ENCODE measurements at places on chromosomes 6 and 20.

DNA sequence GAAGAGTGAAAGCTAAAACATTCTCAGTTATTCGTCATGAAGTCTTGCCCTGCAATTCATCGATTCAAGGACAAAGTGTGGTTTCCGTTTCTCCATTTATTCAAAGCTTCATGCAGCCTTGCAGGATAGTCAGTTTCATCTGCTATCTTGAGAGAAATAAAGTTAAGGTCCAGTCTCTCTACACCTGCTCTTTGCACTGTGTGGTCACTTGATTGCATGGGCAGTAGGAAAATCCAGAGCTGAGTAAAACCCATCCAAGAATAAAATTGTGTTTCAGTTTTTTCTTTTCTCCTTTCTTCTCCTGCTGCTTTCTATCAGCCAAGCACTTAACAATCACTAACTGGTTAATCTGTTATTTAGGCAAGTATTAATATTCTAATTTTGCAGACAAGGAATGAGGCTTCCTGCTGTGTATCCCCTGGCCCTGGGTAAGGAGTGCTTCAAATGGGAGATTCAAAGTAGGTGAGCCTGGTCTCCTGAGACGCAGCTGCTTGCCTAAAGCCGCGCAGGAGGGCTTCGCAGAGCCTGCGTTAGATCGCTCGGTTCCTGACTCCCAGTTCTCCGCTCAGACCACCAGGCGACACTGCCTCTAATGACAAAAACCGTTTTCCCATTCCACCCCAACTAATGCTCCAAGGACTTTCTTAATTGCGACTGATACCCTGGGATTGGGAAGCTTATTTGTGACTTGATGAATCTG lies 808.3 kb downstream of the TFAP2A start:
- DNase-seq: no peak

GRCh38 chr20:733861-734260 lies 34.4 kb downstream of the SLC52A3 start:
- DNase-seq: no peak

GRCh38 chr6:32945108-32945760 lies 4.4 kb upstream of the HLA-DMB start:
- no peak for DNase-seq

- DNase-seq: no peak
These were observed 94.7 kb upstream of the NXT1 start for GRCh38 chr20:23255716-23256385.

DNA sequence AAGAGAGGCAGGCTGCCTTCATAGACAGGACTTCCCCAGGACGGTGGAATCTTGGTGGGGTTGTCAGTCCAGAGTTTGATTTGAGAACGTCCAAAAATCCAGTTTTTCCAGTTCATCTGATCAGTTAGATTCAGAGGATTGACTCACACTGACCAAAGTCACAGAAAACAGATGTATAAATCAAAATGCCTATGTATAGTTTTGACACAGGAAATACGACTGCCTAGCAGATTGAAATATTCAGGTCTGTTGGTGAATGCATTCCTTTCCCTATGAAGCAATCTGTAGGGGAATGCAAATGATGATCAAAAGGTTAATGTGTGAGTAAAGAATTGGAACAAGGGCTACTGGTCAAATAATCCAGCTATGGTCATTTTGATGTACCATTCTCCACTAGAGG lies 29.7 kb upstream of the GFOD1 start:
- DNase-seq: no peak

DNA sequence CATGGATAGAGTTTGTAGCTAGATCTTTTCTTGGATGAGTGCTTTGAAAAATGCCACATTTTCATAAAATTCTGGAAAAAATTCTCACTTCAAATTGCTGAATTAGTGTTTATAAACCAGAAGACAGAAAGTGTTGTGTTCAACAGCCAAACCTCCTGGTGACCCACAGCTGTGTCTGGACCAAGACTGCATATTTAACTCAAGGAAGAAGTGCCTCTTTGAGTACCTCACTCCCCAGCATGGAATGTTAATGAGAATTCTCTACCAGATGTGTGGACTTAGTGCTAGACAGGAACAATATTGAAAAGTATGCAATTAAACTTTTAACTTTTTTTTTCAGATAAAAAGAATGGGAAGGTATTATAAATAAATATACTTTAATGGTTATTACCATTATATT lies 609.3 kb downstream of the COL12A1 start:
- no peak for DNase-seq

DNA sequence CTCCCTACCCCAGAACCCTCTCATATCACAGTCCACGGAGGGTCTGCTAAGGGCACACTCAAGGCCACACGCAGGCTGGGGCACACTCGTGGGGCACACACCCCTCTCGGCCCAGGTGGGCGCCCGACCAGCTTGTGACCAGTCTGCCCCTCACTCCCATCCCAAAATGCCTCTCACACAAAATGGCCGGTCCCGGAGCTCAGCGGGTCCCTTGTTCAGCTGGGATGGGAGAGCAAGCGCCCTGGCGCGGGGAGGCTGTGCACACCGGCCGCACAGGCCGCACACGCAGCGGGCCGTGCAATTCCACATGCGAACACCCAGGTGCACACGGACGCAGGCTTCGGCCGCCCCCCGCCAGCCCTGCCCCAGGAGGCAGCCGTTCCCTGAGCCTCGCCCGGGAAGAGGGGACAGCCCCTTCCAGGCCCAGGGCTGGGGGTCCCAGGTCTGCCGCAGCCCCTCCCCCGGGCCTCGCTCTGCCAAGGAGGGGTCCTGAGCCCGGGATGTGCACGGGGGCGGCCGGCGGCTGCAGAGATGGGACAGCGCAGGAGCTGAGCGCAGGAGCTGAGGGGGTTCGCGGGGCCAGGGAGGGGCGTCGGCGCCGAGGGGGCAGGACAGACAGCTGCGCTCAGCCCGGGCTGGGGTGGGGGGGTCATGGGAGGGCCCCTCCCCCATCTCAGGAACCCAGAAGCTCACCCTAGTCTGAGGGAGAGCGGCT lies 1.3 kb downstream of the KCNQ2 start:
- no peak for DNase-seq

DNA sequence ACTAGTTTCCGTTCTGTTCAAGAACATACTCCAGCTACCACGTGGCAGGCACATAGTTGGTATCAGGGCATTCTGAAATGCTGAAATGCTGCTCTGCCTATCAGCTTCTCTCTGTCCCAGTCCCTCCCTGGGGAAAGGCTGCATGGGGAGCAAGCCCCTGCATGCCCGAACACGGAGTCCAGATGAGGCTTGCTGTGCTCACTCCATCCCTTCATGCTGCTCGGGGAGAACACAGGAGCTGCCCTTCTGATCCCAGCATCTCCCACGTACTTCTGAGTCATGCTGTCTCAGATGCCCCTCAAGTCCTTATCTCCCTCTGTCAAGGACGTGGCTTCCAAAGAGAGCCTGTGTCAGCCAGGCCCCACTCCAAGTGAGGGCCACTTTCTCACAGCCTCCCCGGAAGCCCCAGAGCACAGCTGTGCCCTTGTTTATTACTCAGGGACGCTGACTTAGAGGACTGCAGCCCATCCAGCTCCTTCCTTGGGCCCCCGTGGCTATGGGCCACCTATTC lies 29.4 kb downstream of the THBS2 start:
- no peak for DNase-seq

GRCh38 chr6:132511210-132511830 lies 1.6 kb downstream of the STX7 start:
- no peak for DNase-seq

- no peak for DNase-seq
These were observed 3.9 kb downstream of the SDC4 start for GRCh38 chr20:45344168-45344860.

DNA sequence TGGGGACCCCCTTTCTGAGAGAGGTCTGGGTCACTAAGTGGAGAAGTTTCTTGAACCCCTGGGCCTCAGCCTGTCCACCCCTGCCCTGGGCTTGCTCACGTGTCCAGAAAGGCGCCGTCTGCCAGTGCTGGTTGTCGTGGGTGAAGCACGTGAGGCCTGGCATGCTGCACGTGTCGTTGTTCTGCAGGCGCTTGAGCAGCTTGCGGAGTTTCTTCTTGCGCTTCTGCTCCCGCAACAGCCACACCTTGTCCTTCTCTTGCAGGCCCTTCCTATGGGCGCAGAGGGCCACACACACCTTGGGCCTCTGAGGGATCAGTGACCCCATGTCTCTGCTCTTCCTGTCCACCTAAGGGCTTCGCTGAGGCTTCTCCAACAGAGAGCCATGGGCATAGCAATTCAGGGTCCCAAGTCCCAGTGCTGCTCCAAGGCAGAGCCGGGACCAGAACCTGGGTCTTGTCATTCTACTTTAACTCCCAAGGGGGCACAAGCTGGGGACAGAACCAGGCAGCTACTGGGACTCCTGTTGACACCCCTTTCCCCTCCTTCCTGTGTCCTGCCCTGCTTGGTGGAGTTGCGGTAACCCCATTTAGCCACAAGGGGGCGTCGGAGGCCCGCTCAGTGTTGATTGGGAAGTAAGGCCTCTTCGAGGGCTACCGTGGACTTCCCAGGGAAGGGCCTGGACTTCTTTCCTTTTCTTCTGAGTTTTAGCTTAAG lies 121.8 kb downstream of the SULF2 start:
- peak; percentile 42 for DNase-seq

- DNase-seq: no peak
These were observed 24.6 kb downstream of the ATG5 start for GRCh38 chr6:106300944-106301343.

DNA sequence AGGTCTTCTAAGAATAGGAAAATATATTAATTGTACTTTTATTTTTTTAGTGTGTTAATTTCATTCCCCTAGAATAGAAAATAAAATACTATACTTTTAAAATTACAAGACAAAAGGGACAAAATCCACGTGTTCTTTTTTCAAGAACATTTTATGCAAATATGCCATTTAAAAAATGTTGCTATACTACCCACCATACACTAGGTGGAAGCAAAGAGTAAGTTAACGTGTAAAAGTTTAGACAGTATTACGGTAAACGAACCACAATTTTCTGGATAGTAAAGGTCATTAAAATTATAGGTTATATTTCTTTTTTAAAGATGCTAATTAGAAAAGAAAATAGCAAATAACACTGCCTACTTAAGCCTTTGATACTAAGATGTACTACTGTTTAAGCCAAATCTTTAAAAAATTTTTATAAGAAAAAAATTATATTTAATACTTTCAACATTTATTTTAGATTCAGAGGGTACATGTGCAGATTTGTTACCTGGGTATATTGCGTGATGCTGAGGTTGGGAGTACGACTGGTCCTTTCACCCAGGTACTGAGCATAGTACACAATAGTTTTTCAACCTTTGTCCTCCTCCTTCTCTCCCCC lies 287.6 kb downstream of the PHF3 start:
- peak; percentile 8 for DNase-seq

GRCh38 chr20:61772828-61773631 lies 292.7 kb downstream of the TAF4 start:
- no peak for DNase-seq

- no peak for DNase-seq
These were observed 100.9 kb upstream of the MLN start for GRCh38 chr6:33904747-33905065.

- DNase-seq: peak; percentile 18
These were observed 40.1 kb downstream of the DNAH8 start for GRCh38 chr6:38755207-38755606.

- no peak for DNase-seq
These were observed 12.5 kb upstream of the HS3ST5 start for GRCh38 chr6:114355300-114355699.

DNA sequence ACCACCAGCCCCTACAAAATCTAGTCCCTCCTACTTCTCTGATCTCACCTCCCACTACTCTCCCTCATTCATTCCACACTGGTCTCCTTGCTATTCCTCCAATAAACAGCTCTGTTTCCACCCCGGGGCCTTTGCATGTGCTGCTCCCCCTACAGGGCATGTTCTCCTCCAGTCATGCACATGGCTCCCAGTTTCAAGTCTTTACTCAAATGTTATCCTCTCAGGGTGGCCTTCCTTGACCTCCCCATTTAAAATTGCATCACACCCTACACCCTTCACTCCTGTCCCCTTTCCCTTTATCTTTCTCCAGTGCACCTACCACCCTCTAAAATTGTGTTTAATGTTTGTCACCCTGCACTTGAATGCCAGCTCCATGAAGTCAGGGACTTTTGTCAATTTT lies 174.5 kb downstream of the MRPL14 start:
- DNase-seq: no peak

GRCh38 chr6:151322570-151322969 lies 68.8 kb downstream of the ZBTB2 start:
- DNase-seq: no peak

DNA sequence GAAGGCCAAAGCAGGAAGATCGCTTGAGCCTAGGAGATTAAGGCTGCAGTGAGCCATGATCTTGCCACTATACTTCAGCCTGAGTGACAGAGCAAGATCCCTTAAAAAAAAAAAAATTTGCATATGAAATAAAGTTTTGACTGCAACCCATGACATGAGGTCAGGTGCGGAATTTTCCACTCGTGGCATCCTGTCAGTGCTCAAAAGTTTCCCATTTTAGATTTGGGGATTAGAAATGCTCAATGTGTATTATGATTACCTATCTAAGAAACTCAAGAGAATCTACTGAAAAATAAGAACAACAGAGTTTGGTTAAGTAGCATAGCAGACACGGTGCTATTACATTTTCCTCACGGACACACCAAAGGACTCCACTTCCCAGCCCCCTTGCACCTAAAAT lies 11.7 kb downstream of the SLC23A2 start:
- DNase-seq: no peak

DNA sequence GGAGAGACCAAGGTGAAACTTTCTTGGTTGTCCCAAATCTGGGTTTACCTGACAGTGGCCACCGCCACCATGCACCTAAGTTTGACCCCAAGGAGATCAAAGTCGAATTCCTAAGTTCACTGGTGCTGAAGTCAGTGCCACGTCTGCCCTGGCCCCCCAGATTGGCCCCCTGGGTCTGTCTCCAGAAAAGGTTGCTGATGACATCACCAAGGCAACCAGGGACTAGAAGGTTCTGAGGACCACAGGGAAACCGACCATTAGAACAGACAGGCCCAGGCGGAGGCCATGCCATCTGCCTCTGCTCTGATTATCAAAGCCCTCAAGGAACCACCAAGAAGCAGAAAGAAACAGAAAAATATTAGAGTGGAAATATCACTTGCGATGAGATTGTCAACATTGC lies 91.2 kb downstream of the DLL1 start:
- DNase-seq: no peak

GRCh38 chr20:50528804-50529351 lies 18.7 kb downstream of the PTPN1 start:
- no peak for DNase-seq

DNA sequence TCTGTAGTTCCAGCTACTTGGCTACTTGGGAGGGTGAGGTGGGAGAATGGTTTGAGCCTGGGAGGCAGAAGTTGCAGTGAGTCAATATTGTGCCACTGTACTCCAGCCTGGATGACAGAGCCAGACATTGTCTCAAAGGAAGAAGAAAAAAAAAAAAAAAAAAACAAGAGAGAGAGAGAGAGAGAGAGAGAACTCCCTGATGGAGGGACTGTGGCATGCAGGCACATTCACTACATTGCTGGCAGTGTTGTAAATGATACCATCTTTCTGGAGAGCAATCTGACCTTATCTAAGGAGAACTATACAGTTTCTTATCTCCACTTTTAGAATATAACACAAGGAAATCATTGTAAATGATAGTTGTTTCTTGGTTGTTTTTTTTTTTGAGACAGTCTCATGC lies 85.1 kb downstream of the MDN1 start:
- no peak for DNase-seq

- no peak for DNase-seq
These were observed 50.5 kb upstream of the LTV1 start for GRCh38 chr6:143792402-143793279.

Measured in NCI-H1048 (cell line).